ENCODE measurements at places on chromosomes 4 and X.

GRCh38 chr4:98997166-98997565 is 1.6 kb downstream of the METAP1 start:
- DNase-seq, result no peak

DNA sequence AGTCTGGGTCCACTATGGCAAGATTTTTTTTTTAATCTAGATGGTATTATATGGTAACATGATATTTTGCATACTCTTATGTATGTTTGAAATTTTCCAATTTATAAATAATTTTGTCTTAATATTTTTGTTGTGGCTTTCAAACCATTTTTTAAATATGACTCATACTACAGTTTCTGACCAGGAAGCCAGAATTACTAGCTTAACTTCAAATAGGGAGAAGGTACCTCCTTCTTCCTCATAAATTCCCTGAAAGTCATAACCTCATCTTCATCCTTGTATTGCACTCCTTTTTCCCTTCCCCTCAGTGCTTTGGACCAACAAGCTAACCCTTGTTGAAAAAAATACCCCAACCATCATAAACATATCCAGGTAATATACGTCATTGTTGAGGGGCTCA is 21.6 kb downstream of the ARAP2 start:
- no peak for DNase-seq

DNA sequence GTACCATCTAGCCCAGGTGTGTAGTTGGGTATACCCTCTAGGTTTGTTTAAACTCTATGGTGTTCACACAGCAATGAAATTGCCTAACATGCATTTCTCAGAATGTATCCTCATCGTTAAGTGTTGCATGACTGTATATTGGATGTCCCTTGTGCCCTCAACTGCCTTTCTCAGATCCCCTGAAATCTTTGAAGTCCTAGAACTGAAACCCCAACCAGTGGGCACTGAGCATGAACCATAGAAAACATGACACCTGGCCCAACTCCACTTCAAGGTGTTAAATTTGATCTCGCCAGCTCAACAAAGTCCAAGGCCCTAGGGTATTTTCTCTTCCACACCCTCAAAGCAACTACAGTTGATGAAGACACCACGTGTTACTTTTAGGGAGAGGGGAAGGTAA is 35.6 kb downstream of the GPR143 start:
- no peak for DNase-seq

DNA sequence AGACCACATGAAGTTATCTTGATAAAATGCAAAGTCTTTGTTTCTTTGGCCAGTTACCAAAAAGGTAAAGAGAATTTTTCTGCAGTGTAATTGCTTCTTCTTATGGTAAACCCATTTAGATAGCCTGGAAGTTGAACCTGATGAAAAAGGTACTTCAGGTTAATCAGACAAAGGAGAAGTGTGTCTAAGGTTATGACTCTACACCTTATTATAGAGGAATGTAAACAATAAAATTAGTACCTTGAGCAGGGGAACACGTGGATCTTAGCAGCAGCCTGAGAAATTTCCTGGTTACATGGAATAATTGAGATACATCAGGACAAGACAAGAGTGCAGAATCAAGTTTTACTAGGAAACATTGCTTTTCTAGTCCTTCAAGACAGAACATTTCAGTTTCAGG is 70.8 kb downstream of the RAP1GDS1 start:
- DNase-seq, result no peak

- peak; percentile 21 for DNase-seq
Observed at GRCh38 chr4:155946486-155946885, 7.2 kb downstream of the CTSO start.

DNA sequence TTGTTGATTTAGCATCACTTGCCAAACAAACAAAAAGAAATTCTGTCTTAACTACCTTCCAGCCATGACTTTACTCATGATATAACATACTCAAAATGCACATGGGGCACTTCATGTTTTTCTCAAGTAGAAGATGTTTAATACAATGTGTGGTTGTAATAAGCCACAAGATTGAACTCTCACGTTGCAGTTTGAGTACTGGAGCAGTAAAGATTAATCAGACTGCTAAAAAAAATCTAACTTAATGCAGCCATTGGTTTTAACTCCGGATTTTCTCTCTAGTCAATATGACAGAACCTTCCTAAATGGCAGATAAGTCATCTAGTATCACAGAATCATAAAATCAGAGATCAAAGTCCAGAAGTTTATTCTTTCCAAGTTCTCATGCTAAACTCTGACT is 117.9 kb downstream of the SH3KBP1 start:
- DNase-seq, result no peak

DNA sequence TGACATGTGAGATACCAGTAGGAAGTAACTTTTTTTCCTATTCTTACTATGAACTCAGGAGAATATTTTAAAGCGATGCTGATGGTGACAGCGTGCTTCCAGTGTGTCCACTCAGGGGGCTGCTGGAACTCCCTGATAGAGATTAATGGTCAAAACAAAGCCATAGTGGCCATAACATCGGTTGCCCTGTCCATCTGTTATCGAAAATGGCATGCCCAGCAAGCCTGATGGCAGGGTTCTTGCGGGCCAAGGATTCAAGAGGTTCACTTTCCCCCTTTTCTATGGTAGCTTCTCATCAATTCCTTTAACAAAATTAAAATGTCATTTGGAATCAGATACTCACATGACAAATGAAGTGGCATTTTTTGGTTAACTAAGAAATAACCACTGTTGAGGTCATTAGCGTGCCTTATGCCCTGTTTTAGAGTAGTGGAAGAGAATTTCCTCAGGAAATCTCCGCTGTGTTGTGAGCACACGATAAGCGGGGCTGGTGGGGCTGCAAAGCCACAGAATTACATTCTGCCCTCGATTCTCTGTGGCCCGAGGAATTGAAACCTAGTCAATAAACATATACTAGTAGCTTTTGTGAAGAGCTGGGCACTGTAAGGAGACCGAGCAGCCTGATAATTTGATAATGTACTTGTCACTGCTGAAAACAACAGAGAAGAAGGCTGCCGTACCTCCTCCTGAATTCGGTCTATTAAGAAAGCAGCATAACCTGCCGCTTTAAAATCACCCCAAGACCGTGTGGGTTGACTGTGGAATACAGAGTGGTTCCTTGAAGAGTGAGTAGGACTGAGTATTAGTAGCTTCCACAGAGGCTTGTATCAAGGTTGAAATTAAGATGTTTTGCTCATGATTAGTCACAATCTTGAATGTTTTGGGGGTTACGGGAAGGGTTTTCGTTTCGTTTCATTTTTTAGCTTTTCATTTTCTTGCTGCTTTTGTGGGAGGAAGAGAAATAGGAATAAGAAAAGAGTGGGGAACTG is 46.7 kb downstream of the PTCHD1 start:
- no peak for DNase-seq
